ENCODE measurements at places on chromosomes 7 and 10. TPM values are rescaled to one million over a fixed set of nuclear protein-coding genes. Genes with fewer than 3 reads are reported as not detected.

DNA sequence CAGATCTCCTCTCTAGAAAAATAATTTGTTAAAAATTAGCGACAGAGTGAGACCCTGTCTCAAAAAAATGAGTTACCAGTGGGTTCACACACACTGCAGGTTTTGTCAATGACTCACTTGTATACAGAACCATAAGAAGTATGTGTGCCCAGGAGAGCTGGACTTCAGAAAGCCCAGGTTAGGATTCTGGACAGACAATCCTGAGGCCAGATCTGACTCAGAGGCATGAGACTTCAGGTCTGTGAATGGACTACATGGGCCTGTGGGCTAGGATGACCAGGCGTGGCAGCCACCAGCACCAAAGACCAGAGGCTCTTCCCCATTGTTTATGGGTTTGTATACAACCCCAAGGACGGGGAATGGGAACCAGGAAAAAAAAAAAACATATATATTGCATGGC lies 9.3 kb upstream of the ZNF438 start:
- no peak for DNase-seq

DRGX gene
- total RNA-seq = 0.26 TPM

DNA sequence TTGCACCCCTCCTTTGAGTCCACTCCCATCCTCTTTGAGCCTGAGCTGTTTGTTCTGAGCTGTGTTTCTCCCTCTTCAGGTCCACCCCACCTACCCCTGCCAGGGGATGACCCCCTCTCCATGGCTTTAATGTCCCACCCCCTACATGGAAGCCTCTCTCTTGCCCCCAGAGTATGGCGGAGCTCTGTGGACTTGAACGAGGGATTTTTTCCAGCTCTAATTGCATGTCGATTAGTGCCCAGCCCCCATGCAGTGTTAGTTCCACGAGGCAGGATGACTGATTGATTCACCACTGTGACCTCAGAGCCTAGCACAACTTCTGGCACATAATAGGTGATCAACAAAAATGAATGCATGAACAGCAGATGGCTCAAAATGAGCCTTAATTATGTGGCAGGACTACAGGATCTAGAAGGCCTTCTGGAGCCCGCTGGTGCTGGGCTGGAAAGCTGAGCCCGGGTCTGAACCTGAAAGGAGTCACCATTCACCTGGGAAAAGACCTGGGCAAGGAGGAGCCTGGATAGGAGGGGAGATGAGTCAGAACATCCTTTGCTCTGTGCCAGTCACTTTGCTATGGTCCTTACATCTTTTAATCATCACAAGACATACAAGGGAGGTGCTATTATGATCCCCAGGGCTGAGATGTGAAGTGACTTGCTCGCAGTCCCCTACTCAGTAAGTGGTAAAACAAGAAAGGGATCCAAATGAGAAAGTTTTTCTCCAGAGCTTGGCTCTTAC lies 17.1 kb upstream of the SLC18A2 start:
- DNase-seq = no peak

TMEM184A gene
- 9.7 TPM for total RNA-seq

- no peak for DNase-seq
These were observed 184.4 kb downstream of the DNAJB6 start for GRCh38 chr7:157521061-157521731.

CTNNA3 gene
- 26.1 TPM for total RNA-seq

SPDYE16 gene
- total RNA-seq = not detected

DNA sequence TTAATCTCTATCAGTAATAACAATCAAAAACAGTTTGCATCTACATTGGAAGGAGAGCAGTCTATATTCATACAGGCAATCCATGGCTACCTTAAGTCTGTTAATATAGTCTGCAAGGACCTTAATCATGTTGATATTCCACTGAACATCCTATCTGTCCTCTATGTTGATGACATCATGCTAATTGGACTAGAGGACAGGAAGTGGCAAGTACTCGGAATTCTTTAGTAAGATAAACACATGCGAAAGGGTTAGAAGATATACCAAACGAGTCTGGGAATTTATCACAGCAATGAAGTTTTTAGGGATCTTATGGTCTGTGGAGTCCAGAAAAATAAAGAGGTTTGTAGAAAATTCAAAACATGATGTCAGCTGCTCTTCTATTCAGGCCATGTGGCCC lies 11.3 kb upstream of the SAMD9L start:
- no peak for DNase-seq

DNA sequence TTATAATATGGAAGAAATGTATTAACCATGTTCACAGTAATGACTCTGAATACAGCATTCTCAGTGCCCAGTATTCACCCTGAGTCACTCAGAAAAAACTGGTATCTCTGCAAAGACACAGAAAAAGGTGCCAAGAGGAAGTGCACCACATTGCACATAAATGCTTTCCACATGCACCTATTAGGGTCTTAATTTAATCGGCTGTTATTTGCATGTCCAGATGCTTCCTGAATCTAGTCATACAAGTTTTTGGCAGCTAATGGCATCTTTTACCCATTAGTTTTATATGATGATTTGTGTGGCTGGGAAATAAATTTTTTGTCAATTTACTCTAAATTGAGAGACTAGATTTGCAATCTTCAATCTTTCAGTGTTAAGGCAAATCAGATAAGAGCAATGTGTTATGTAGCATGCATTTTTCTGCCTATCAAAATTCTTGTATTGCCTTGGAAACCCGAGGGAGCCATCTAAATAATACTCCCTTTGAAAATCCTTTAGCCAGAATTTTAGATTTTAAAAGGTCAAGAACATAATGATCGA lies 58.2 kb downstream of the ZNF680 start:
- DNase-seq = no peak

AGAP5 gene
- 8.0 TPM for total RNA-seq

- DNase-seq = no peak
These were observed 162.0 kb downstream of the KLF6 start for GRCh38 chr10:3622845-3623621.

- no peak for DNase-seq
These were observed 15.9 kb downstream of the GBF1 start for GRCh38 chr10:102261196-102261595.

DNA sequence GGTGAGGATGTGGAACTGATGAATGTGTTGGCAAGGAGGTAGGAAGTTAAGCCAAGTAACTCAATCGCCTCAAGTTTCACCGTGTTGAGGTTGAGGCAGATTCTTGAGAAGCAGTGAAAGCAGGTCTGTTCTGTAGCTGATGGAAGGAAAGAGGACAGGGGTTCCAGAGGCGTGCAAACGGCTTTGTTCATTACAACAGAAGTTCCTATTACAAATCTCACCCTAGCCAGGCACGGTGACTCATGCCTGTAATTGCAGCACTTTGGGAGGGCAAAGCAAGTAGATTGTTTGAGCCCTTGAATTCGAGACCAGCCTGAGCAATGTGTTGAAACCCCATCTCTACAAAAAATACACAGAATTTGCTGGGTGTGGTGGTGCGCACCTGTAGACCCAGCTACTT lies 36.9 kb upstream of the PTF1A start:
- DNase-seq = no peak

- DNase-seq = no peak
These were observed 353.0 kb downstream of the ANKRD30A start for GRCh38 chr10:37478381-37478780.

DNA sequence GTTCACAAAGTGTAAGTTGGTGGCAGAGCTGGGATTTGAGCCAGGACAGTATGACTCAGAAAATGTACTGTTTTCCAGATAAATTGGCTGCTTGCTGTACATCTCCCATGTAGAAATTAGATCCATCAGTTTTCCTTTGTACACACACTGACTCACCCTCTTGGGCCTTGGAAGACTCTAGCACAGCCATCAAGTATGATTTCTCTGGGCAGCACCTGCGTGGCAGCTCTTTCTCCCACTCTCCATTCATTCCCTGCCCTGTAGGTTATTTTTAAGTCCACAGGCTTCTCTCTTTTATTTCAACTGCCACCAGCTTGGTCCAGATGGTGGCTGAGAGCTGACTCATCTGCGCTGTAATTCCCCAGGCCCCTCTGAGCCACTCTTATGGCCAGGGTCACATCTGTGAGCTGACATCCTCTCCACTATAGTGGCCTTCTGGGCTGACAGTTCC lies 28.3 kb upstream of the SDK1 start:
- no peak for DNase-seq

DNA sequence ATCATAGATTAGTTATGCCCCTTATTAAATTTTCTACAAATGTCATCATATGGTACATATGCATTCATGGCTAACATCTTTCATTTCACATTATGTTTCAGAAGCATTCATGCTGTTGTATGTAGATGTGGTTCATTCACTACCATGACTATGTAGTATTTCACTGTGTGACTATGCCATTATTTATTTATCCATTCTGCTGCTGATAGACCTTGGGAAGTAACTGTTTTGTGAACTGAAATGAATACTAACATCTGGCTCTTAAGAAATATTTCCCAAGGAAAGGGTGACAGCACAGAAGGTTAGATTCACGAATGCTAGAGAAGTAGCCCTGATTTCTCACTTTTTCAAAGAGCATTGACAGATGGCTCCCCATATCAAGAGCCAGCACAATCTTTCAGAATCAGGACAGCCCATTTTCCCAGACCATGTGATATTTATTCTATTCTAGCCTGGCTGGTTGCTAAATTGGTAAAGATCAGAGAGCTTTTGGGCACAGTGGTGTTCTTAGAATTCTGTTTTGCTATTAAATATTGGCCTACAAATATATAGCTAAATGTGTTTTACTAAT lies 157.4 kb downstream of the DYNC1I1 start:
- no peak for DNase-seq

AKR1C3 gene
- total RNA-seq = 13.4 TPM

GRCh38 chr10:12687996-12688395 lies 313.5 kb downstream of the CCDC3 start:
- no peak for DNase-seq

- no peak for DNase-seq
These were observed 2.1 kb upstream of the EGFR start for GRCh38 chr7:55016746-55017090.

DNA sequence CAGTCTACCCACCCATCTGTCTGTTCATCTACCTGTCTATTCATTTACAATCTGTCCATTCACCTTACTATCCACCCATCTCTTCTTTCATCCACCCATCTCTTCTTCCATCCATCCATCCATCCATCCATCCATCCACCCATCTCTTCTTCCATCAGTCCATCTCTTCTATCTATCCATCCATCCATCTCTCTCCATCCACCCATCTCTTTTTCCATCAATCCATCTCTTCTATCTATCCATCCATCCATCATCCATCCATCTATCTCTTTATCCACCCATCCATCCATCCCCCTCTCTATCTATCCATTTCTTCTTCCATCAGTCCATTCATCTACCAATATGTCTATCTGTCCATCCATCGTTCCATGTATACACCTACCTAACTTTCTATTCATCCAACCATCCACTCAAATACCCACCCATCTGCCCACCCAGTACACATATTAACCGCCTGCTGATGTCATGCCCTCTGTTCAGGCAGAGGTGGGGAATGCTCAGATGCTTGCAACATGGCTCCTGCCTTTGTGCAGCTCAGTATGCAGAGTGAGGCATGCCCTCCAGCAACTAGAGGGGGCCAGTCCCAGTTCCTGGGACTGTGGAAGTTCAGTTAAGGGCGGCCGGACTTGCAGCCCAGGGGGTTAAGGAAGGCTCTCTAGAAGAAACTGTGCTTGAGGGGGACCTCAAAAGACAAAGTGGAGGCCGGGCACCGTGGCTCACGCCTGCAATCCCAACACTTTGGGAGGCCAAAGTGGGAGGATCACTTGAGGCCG lies 11.3 kb upstream of the MLXIPL start:
- no peak for DNase-seq

THSD7A gene
- total RNA-seq = 30.8 TPM

- no peak for DNase-seq
These were observed 369.9 kb downstream of the WDR11 start for GRCh38 chr10:121221072-121221471.

C10orf67 gene
- not detected for total RNA-seq

- DNase-seq = no peak
These were observed 39.9 kb upstream of the SMNDC1 start for GRCh38 chr10:110344622-110345021.

- no peak for DNase-seq
These were observed 203.9 kb downstream of the DNAJB6 start for GRCh38 chr7:157540606-157541294.

GRCh38 chr7:139451638-139452037 lies 31.8 kb downstream of the KLRG2 start:
- no peak for DNase-seq
